ENCODE measurements at places on chromosomes 2 and 18. TPM values are rescaled to one million over a fixed set of nuclear protein-coding genes. Genes with fewer than 3 reads are reported as not detected.

The CNGA3 gene
- total RNA-seq = 0.29 TPM

- no peak for DNase-seq
Observed at GRCh38 chr2:140076164-140076563, 1296.0 kb upstream of the NXPH2 start.

DNA sequence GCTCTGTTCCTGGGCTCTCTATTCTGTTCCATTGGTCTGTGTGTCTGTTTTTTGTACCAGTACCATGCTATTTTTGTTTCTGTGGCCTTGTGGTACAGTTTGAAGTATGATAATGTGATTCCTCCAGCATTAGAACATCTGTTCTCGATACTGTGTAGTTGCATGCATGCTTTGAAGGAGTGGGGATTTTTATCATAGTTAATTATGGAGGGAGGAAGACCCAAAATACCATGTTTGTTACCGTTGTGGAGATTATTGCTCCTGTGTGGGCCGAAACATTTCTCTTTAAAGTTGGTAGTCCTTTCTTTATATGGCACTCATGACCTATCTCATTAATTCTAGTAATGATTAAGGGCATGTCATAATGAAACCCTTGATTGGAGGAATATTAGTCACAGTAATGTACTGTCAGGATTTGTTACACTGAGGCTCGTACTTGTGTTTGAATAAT is 87.6 kb downstream of the TTC27 start:
- DNase-seq = no peak

The LIMS3 gene
- 3.2 TPM for total RNA-seq

DNA sequence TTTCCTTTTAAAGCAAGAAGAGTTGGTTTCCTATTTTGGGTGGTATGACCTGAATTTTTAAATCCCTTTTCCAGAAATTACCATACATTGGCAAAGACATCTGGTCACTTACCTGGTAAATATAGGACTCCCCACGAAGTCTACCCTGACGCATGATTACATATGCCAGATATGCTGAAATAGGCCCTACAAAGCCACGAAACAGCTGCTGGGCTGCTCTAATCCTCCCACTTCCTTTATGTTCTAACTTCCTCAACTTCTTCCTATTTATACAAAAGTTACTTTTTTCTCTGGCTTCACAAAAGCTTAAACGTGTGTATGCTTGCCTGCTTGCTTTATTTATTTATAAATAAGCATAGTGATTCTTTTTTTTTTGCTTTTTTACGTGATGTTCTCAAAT is 186.0 kb upstream of the EPHA4 start:
- DNase-seq = no peak

DNA sequence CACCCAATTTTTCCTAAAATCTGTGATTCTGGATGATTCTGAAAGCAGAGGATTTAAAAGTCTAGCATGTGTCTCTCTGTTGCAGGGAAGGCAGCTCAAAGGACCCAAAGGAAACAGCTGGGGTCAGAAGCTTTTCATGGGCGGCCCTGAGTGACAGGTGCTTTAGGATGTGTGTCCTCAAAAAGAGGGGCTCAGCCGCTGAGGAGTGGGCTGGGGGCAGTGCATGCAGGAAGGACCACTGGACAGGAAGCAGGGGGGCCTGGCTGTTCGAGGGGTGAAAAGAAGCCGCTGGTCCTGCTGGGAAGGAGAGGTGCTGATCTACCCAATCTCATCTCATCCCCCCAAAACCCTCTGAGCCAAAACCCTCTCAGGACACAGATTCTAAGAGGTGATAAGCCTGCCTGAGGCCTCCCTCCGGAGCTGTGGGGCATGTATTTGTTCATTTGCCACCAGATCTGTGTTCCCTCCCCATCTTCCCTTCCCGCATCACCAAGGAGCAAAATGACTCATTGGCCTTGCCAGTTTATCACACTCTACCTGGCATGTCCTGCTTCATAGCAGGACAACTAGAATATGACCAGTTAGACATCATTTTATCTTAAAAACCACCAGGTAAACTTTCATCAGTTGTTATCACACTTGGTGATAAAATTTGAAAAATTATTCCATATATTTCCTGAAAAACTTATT is 98.8 kb upstream of the MGAT4A start:
- DNase-seq = no peak

- DNase-seq = peak; percentile 18
Observed at GRCh38 chr2:134198006-134198634, 55.8 kb upstream of the MGAT5 start.

The GPR155 gene
- total RNA-seq = 3.5 TPM

The CYBRD1 gene
- 338 TPM for total RNA-seq

DNA sequence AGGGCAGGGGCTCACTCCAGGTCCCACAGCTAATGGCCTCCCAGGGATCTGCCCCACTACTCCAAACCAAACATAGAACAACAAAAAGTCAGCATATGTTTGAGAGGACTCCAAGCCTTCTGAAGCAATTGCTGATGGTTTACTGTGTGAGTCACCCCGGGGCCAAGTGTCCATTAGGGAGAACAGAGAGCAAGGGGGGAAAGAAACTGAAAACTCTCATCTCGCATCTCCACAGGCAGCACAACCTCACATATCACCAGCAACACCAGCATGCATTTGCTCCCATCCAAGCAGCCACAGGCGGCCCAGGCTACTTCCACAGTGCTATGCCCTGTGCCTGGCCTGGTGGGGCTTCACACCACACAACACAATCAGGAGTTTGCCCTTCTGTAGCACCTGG is 39.1 kb downstream of the CYRIA start:
- DNase-seq = peak; percentile 50
